Endothelial cell of umbilical vein (primary cell): ENCODE measurements at places on chromosomes 12 and 14. TPM values are rescaled to one million over a fixed set of nuclear protein-coding genes. Genes with fewer than 3 reads are reported as not detected.

GRCh38 chr14:75016815-75017214 lies 14.1 kb downstream of the EIF2B2 start:
- no peak for DNase-seq

GRCh38 chr12:109877504-109878246 lies 2.7 kb downstream of the GLTP start:
- no peak for DNase-seq

DNA sequence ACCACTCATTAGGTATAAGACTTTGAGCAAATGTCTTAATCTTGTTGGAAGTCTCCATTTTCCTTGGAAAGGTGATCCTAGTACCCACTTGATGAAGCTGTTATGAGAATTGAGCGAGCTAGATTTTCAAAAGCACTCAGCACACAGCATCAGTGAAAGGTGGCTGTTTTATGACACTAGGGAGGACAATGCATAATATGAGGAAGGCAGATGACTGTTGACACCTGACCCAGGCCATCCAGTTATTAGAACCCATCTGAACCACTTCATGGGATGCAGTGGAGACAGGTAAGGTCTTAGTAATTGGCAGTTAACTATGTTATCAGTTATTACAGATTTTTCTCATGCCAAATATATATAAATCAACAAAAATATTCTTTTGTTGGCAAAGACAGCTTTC lies 369.9 kb upstream of the PDE3A start:
- no peak for DNase-seq

The FMNL3 gene
- total RNA-seq: 93.2 and 93.3 TPM in 2 replicates

DNA sequence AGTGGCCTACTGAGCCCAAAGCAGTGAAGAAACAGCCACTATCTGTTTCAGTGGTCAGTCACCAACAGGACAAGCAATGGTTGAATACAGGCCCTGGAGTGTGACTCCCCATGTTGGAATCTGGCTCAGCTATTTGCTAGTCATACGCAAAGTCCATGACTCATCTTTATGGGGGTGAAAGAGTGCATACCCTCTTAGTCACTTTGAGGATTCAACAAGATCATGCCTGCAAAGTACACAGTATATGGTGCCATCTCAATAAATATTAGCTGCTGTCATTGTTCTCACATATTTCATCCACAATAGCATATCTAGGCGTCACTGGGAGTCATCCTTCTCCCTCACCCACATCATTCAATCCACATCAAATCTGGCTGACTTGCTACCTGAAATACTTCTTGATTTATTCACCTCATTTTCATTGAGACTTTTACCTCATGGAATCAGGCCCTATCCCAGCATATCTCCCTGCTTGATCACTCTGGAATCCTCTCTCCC lies 26.4 kb upstream of the STAB2 start:
- DNase-seq: peak; percentile 18

DNA sequence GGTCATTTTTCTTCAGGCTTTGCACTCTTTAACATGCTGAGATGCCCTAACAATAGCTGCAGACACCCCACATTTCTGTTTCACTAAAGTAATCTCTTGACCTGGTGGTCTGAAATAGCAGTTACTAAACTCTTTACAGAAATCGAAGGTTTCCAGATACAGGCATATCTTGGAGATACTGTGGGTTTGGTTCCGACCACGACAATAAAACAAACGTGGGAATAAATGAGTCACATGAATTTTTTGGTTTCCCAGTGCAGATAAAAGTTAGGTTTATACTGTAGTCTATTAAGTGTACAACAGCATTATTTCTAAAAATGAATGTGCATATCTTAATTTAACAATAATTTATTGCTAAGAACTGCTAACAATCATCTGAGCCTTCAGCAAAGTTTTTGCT lies 208.7 kb downstream of the EGLN3 start:
- DNase-seq: no peak

- no peak for DNase-seq
Observed at GRCh38 chr12:113472191-113473121, 785 bp upstream of the LHX5 start.

The TPH2 gene
- total RNA-seq: not detected in 2 replicates
